CD4-positive, alpha-beta T cell treated with Interleukin-15 for 1 hour (primary cell): ENCODE measurements at places on chromosomes 12 and 14.

GRCh38 chr14:34012978-34013720 lies 62.3 kb upstream of the EGLN3 start:
- DNase-seq = peak; percentile 20

DNA sequence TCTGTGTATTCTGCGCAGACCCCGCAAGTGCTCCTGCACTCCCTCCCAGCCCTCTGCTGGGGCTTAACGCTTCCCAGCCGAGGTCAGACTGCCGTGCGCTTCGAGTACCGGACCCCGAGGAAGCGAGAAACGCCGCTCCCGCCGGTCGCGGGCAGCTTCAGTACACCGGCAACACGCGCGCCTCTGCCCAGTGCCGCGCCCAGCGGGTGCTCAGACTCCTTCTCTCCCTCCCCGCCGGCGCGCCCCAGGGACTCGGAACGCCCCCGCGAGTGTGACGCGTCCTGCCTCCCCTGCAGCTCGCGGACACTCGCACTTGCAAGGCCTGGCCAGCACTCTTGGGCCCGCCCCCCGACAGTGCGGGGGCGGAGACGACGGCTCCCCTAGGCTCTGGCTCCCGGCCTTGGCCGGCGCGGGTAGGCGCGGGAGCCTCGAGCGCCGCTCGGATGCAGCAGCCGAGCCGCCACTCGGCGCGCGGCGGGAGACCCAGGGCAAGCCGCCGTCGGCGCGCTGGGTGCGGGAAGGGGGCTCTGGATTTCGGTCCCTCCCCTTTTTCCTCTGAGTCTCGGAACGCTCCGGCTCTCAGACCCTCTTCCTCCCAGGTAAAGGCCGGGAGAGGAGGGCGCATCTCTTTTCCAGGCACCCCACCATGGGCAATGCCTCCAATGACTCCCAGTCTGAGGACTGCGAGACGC lies at the start of gene PTGER2:
PTGER2 (plus strand) TSS at position 410 of the 692 bp plus-strand sequence; CDS start at position 647, 237 bp downstream.
- DNase-seq = peak; percentile 90

GRCh38 chr14:20998674-20999366 lies at the start of gene SLC39A2:
Gene SLC39A2 (plus strand): TSS chr14:20999293. CDS start chr14:20999447, 154 bp downstream.
- no peak for DNase-seq

DNA sequence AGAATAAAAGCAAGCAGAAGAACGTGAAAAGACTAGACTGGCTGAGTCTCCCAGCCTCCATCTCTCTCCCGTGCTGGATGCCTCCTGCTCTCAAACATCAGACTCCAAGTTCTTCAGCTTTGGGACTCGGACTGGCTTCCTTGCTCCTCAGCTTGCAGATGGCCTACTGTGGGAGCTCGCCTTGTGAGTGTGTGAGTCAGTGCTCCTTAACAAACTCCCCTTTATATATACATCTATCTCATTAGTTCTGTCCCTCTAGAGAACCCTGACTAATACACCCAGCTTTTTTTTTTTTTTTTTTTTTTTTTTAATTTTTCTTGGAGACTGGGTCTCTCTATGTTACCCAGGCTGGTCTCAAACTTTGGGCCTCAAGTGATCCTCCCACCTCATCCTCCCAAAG lies 46.9 kb downstream of the ACTN1 start:
- DNase-seq = peak; percentile 35

GRCh38 chr14:19823178-19823577 lies 19.6 kb downstream of the OR4N2 start:
- DNase-seq = no peak

DNA sequence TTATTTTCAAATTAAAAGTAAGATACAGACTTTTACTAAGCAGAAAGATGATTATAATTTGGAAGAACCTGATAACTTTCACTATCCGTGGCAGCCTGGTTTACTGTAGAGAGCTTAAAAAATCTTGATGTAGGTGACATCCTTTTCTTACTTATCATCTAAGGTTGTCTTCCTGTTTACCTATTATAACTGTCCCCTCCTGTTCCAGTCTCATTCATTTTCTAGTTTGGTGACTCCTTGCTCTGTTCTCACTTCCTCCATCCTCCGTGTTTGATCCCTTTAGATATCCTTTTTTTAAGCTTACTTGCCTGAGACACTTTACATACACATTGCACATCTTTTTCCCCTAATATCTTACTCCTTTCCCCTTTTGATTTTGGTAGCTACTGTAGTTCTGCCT lies 27.5 kb downstream of the CCDC91 start:
- no peak for DNase-seq

- DNase-seq = no peak
Measured at GRCh38 chr12:58459191-58459590, 461.1 kb downstream of the LRIG3 start.

- peak; percentile 49 for DNase-seq
Measured at GRCh38 chr12:94140556-94140955, 7.8 kb upstream of the PLXNC1 start.

DNA sequence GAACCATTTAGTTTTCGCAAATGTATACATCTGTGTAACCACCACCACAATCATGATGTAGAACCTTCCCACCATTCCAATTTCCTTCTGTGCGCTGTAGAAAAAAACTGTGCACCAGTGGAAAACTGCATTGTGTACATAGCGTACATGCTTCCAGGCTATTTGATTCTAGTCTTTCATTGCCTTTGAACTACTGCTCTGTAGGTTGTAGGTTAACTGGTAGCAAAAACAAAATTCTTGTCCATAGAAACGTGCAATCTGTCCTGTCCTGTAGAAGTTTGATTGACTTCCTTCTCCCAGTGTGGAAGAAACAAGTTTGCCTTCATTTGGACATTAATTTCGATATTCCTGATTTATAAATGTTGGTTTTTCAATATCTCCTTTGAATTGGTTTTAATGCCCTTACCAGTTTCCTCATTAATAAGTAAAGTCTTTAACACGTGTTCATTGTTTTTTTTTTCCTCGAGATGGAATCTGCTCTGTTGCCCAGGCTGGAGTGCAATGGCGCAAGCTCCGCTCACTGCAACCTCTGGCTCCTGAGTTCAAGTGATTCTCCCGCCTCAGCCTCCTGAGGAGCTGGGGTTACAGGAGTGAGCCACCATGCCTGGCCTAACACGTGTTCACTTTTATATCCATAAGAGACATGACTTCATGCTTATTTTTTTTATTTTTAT lies 3.6 kb upstream of the ISM2 start:
- DNase-seq = no peak

- no peak for DNase-seq
Measured at GRCh38 chr12:38921025-38921677, 15.8 kb upstream of the CPNE8 start.

GRCh38 chr14:104461676-104462449 lies 117.7 kb upstream of the C14orf180 start:
- no peak for DNase-seq

GRCh38 chr12:52230364-52231281 lies 2.4 kb upstream of the KRT7 start:
- no peak for DNase-seq

- no peak for DNase-seq
Measured at GRCh38 chr14:68172216-68172615, 352.6 kb downstream of the RAD51B start.

DNA sequence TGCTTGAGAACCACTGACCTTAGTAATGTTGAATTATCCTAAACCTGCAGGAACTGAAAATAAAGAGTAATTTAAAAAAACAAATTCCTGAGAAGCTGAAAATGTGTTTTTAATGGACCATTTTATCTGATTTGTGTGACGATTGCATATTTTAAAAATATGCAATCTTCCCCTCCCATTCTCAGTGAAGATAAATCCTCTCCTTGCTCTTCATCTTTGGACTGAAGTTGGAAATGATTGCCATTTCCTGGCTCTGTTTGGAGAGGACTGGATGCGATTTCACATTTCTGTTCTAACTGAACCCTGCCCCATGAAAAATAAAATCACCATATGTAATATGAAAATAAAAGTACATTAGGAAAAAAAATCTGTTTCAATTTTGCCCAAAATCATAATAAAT lies 216.3 kb downstream of the SLC6A15 start:
- no peak for DNase-seq

- no peak for DNase-seq
Measured at GRCh38 chr14:30883508-30884294, 9.3 kb downstream of the COCH start.

DNA sequence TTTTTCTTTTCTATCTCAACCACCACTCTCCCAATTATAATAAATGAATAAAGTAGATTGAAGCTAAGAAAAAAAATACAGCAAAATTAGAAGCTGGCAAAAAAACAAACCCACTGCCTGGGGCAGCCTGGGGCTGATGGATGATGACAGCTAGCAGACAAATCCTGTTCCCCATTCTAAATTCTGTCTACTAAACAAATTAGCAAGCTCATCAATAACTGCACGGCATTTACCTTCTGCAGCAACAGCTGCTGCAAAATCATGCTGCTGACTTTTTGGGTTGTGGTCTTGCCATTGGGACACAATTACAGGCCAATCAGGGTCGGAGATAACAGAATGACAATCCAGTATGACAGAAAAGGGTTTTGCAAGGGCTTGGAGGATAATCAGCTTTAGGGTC lies 443.6 kb upstream of the SOX5 start:
- DNase-seq = no peak

GRCh38 chr12:101941306-101942249 lies 64.2 kb downstream of the DRAM1 start:
- DNase-seq = no peak

DNA sequence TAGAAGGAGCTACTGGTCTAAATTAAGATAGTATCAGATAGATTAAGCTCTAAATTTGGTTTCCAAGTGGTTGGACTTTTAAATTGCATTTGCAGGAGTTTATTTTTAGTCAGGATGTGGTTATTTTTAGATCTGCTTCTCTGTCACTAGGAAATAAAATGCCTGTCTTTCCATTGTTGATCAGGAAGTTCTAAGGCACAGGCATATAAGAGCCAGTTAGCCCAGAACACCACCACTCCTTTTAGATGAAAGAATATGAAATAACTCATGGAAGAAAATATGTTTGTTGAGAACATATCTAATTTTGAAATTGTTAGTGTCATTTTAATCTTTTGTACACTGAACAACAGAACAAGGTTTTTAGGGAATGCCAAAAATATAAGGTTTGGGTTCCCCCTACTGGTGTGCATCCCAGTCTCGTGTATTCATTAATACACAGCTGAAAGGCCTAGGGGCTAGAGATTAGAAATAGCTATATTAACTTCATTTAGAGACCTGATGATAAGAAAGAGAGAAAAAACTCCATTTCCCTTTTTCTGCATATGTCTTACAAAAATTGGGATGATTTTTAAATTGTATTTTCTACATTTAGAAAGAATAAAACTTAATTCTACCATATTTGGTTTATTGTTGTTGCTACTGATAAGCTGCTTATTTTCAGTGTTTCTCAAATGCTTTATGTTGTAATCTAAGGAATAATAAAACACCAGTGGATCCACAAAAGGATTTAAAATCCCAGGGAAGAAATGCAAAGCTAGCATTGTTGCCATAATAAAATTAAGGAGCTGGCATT lies 67.2 kb downstream of the RIC8B start:
- DNase-seq = peak; percentile 16

- no peak for DNase-seq
Measured at GRCh38 chr14:53742233-53742620, 214.4 kb downstream of the BMP4 start.

GRCh38 chr12:67624355-67624754 lies 24.2 kb upstream of the DYRK2 start:
- no peak for DNase-seq

- no peak for DNase-seq
Measured at GRCh38 chr14:67358924-67359774, 455 bp downstream of the ATP6V1D start.

DNA sequence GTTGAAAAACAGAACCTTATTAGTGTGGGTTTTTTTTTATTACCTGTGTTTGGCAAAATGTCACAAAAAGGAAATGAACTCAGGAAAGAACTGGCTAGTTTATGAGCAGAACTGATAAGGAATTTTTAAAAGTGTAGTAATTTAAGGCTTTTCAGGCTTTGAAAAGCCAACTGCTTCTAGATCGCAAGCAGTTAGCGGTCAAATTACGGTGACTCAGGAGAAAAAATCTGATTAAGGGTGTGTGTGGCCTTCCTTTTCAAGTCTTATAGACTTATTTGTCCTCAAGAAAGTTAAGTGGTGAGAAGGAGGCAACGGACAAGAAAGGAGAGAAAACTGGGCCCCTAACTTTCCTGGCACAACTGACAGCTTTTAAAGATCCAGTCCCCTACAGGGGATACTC lies 33.4 kb downstream of the PDZRN4 start:
- DNase-seq = no peak

DNA sequence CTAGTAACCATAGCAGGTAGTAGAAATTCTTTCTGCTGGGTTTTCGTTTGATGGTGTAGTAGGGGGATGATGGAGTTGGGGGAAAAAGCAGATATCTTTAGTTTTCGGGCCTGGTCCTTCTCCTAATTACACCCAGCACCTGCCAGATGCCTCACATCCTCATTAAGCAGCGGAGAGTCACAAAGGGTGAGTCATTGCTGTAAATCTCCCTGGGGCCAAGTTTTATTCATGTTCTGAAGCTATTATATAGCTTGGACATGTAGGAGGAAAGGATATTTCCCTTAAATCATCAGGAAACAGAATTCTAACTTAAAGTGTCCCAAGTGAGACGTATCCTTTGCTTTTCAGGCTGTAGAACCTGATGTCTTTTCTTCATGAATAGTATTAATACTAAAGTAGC lies 4.9 kb upstream of the NECAP1 start:
- DNase-seq = no peak

DNA sequence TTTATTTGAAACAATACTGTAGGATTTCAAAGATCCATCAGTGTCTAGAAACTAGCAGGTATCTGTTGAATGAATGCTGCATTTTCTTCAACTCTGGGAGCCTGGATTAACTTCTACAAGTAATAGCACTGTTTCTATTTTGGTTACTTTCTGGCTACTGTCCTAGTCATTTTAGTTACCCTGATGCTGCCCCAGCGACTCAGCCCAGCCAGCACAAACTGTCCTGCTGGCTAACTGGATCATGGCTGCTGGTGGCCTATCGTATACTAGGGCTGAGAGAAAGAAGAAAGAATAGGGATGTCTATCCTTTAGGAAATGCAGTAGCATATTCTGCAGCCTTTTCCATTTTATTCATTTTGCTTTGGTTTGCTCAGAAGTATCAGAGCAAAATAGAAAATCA lies 53.9 kb downstream of the NTN4 start:
- DNase-seq = no peak

DNA sequence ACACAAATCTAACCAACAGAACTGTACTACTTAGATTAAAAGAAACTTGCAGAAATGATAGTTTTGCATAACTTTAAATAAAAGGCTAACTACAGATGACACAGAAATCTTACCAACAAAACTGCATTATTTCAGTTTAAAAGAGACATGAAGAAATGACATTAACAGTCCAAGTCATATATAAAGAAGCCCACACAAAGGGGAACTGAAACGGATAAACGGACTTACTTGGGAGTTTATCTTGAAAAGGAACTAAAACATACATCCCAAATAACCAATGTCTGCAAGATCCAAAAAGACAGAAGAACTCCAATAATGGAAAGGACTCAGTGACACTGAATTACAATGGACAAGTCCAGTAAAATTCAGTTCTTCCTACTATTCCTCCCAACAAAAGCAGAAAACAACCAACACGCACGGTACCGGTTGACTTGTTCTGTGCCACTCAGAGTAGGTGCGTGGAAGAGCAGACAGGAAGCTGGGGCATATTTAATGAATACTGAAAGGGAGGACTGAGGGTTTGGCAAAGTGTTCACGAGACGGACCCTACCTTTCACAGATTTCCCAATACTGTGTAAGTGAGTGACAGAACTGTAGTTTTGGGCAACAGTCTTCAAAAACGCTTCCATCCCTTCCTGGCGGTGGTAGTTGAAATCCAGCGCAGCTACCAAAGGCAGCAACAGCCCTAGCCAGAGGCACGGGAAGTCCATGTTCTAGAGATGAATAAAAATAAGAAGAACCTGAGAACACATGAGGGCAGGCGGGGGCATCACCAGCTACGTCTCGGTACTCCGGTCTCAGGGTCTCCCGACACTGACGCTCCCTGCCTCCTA lies 627 bp downstream of the CPM start:
- DNase-seq = no peak
